Liver (tissue), 10 donors: ENCODE measurements at places on chromosomes 11 and 22. TPM values are rescaled to one million over a fixed set of nuclear protein-coding genes. Genes with fewer than 3 reads are reported as not detected.

DNA sequence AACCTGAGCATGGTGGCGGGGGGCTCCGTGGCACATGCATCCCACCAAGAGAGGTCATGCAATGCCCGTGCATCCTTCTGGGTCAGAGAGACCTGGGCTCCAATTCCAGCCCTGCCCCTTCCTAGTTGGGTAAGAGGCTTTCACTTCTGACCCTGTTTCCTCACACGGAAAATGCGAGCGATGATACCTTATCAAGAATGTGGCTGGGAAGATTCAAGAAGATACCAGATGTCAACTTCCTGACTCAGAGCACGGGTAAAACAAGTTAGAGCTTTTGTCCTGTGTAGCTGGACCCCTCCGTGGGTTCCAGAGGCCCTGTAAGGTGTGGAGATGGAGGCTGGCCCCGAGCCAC lies 8.7 kb upstream of the DGKZ start:
- no peak for DNase-seq

- no peak for DNase-seq
Observed at GRCh38 chr11:88626216-88626615, 288.7 kb upstream of the CTSC start.

SHISAL1 gene
- total RNA-seq = 0.17 TPM

SYCE3 gene
- total RNA-seq = 2.2 TPM
